Stimulated activated CD8-positive, alpha-beta memory T cell treated with anti-CD3 and anti-CD28 coated beads, Interleukin-4, amount 100 ng/mL, for 24 hours (primary cell): ENCODE measurements at places on chromosomes 4 and X.
A peak's percentile ranks its signal among the peaks of the same experiment; 100 is the strongest.

DNA sequence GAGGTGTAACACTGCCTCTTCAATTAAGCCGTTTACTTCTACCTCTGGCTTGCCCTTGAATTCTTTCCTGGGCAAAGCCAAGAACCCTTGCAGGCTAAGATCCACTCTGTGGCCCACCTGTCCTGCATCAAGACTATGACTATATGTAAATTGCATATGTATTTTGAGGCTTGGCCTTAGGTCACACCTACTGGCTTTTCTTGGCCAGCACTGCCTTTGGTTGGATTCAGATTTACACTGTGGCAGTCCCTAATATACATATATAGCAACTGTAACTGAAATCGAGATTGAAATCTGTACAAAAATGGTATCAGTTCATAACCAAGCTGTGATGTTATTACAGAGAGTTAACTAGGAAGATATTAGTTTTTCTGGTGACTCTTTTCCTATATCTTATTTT, 151.5 kb downstream of the CFAP47 start:
- DNase-seq = no peak

DNA sequence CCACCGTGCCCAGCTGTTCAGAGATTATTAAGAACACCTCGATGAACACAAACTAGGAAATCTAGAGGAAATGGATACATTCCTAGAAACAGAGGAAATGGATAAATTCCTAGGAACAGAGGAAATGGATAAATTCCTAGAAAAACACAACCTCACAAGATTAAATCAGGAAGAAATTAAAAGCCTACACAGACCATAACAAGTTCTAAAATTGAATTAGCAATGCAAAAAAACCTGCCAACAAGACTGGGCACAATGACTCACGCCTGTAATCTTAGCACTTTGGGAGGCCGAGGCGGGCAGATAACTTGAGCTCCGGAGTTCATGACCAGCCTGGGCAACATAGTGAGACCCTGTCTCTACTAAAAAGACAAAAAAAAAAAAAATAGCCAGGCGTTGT, 13.1 kb upstream of the IDS start:
- DNase-seq = no peak

DNA sequence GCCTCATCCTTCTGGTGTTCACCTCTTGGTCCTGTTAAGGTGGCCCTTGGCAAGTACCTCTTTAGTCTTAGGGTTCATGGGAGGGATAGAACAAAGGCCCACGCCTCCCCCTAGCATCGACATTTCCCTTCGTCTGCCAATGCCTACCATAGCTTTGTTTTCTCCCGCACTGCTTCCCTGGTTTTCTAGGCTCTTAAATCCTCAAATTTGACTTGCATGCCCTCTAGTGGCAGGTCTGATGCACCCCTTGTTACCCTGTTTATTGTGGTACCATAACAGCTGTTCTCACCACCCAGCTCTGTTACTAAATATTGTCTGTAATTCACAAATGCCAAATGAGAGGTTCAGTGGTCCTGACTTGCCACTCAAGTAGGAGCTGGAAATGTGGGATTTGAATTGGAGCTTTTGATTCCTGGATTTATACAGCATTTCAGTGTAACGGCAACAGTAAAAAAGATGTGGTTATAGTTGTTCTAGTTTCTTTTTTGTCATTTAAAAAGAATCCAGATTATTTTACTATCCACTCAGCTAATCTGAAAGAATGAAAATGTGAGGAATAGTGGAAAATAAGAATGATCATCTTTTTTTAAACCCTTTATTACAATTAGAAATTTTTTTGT, 100.1 kb downstream of the REPS2 start:
- peak; percentile 8 for DNase-seq

DNA sequence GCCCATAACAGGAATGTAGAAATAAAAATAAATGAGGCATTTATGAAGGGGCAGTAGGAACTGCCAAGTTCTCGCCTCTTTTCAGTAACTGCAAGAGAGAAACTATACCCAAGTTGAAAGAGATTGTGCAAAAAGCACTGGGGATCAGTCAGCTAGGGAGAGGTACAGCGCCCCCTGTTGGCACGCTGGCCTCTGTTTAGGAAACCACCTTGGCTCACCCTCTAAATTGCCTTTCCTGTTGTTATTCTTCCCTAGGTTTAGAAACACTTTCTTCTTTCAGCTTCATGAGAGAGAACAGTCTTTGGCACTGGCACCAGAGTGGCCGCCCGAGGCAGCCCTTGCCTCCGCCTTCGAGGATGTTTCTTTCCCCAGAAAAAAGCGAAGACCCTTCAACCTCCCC, 348.5 kb downstream of the MID1IP1 start:
- DNase-seq = peak; percentile 44

- DNase-seq = no peak
Observed at GRCh38 chrX:125522752-125523151, 203.1 kb downstream of the TEX13C start.

- DNase-seq = no peak
Observed at GRCh38 chr4:77196866-77197265, 39.9 kb downstream of the CCNG2 start.

- no peak for DNase-seq
Observed at GRCh38 chr4:5479518-5480060, 228.8 kb downstream of the EVC2 start.

GRCh38 chr4:155548173-155548572, 118.5 kb upstream of the GUCY1A1 start:
- DNase-seq = no peak

GRCh38 chrX:85017721-85018120, 14.0 kb downstream of the APOOL start:
- DNase-seq = no peak

DNA sequence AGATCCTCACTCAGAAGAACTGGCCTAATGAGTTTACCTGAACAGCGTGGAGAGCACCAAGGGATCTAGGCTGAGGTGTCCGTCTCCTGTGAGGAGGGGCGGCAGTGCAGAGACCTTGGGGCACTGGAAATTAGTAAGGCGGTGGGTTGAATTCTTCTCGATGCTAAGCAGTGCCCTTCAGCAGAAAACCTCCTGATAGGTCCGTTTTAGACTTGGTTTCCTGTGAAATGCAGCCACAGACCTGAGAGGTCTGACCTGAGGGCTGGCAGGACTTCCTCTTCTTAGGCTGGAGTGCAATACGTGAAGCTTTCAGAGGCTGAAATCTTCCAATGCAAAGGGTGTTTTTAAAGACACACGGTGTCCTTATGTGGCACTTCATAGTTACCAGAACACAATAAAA, at the start of gene CLNK:
Gene CLNK, minus strand, starts transcription at position 138 of the 400 bp plus-strand sequence. CDS start 16,899 bp downstream, outside the sequence.
- DNase-seq = no peak

DNA sequence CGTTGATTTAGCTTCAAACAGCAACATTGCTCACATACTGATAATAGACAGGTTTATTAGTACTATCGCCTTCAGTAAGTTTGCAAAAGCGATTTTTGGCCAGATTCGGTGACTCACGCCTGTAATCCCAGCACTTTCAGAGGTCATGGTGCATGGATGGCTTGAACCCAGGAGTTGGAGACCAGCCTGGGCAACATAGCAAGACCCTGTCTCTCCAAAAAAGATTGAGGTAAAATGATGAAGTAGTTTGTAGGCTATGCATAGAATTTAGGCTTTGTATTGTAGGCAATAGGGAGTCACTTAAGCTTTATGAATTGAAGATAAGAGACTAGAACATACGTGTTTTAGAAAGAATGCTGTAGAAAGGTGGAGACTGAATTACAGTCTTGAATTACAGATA, 1.1 kb upstream of the GNPDA2 start:
- no peak for DNase-seq

DNA sequence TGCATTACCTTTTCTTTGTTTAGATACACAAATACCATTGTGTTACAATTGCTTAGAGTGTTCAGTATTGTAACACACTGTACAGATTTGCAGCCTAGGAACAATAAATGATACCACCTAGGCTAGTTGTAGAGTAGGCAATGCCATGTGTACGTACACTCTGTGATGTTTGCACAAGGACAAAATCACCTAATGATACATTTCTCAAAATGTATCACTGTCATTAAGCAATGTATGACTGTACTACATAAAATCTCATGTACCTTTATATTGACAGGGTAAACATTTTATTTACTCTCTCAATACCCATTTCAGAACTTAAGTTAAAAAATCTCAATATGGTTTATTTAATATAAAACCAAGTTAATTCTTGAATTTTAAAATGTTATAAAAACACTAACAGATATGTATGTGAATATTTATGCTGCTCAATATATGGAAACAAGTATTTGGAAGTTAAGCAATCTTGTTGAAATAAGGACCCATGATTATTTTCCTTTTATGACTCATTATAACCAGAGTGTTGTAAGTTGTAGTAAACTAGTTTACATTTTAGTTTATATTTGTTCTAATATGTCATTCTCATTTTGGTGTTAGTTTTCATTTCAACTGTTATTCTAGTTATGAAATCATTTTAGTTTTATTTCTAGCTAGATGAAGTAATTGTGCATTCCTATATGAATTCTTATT, 409.2 kb downstream of the TLL1 start:
- no peak for DNase-seq

DNA sequence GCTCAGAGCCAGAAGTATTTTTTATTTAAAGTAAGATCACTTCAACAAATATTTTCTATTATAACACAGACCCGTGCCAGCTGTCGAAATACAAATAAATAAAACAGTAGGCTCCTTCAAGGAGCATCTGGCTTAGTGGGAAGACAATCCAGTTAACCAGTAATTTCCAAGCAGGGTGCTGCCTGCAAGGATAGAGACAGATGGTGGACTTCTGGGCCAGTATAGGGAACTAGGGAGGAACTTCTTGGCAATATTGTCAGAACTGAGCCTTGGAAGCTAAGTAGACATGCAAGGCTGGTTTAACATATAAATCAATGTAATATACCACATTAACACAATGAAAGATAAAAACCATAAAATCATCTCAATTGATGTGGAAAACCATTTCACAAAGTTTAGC, 17.0 kb upstream of the MTMR1 start:
- no peak for DNase-seq

GRCh38 chr4:143411527-143412419, 75.1 kb downstream of the GAB1 start:
- no peak for DNase-seq

GRCh38 chr4:184851886-184852285, 26.1 kb upstream of the ACSL1 start:
- DNase-seq = no peak

DNA sequence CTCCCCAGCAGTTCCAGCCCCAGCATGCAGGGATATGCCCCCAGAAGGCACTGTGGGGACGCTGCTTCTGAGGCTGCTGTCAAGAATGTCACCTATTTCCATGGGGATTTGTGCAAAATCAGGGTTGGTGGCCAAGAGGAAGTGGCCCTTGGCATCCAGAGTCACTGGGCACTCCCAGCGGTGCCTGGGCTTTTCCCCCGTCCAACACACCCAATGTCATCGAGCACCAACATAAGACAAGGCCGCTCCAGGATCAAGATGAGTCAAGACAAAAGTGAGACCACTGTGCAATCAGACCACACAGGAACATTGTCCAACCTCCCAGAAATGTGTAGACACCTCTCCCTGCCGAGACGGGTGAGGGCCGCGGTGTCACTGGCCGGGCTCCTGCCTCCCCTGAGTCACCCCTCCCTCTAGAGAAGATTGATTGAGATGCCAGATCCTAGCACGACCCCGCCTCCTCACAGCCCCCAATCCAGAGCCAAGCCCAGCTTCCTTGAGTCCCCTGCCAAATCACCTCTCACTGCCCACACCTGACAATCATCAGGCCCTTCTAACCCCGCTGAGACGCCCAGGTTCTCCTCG, 194.3 kb downstream of the AFAP1 start:
- DNase-seq = no peak

DNA sequence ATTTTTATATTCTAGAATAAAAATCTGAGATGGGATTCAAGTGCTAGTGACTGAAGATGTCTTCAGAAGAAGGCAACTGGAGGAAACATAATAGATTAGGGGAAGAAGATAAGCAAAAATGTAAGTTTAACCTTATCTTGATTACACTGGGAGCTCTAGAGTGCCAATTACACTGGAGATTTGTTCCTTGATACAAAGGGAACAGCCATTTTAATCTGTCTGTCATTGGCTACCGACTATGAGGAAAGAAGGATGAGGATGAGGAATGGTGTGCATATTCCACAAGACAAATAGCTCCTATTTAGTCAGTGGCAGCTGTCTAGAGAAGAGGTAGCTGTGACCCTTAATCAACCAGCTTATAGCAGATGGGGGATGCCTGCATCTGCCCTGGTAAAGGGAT, 1034.5 kb upstream of the IGFBP7 start:
- DNase-seq = no peak

GRCh38 chrX:47643926-47644325, 6.4 kb downstream of the ELK1 start:
- DNase-seq = no peak

GRCh38 chr4:83771113-83771705, 235.3 kb downstream of the GPAT3 start:
- no peak for DNase-seq

- no peak for DNase-seq
Observed at GRCh38 chr4:162151386-162151785, 12.4 kb downstream of the FSTL5 start.

- DNase-seq = no peak
Observed at GRCh38 chrX:41796046-41796445, 72.1 kb downstream of the GPR82 start.

GRCh38 chrX:152619897-152620296, 17.8 kb upstream of the GABRQ start:
- no peak for DNase-seq

DNA sequence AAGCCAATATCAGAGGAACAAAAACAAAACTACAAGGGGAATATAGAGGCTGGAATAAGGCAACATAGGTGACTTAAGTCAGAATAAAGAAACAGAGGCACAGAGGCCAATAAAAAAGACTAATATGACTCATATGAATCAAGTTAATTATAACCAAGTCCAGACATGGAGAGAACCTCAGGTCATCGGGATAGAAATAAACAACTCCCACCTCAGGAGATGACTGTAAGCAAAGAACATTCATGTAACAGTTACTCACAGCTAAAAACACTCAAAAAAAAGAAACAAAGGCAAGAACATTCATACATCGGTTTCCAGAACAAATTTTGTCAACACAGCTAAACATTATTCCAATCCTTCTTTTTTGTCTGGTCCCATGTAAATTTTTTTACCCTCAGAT, 60.3 kb upstream of the RXFP1 start:
- no peak for DNase-seq

DNA sequence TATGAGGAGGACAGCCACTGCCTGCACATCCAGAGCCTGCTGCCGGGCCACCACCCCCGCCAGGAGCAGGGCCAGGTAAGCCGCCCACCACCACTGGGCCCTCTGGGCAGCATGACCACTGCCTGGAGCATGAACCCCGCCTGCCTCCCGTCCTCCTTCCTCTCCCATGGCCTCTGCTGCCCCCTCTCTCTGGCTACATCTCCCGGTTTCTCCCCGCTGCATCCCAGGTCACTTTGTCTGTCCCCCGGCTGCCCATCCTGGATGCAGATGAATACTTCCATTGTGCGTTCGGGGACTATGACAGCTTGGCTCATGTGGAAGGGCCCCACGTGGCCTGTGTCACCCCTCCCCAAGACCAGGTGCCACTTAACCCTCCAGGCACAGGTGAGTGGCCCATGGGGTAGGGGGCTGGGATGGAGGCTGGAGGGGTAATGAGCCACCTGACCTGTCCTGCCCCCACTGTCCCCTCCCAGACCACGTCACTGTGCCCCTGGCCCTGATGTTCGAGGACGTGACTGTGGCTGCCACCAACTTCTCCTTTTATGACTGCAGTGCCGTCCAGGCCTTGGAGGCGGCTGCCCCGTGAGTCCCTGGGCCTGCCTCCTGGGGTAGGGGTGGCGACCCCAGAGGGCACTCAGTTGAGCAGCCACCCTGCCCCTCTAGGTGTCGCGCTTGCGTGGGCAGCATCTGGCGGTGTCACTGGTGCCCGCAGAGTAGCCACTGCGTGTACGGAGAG, 6.0 kb downstream of the PLXNB3 start:
- DNase-seq = no peak

GRCh38 chr4:134935320-134935719, 733.7 kb upstream of the PABPC4L start:
- DNase-seq = no peak
